CD8-positive, alpha-beta memory T cell (primary cell): ENCODE measurements at places on chromosomes 5 and 9.

- no peak for DNase-seq
Measured at GRCh38 chr9:121738968-121739367, 87.5 kb downstream of the DAB2IP start.

DNA sequence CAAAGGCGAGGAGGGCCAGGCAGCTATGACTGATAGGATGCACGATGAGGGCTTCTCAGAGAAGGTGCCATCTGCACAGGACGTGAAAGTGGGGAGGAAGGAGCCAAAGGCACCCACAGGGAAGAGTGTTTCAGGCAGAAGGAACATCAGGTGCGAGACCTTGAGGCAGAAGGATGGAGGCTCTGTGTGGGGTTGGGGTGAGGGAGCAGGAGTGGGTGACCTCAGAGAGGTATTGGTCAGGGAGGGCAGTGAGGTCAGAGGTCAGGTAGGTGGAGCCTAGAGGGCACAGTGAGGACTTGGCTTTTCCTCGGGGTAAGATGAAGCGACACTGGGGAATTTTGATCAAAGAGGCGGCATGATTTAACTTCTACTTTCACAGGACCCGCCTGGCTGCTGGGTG, 64.7 kb upstream of the XPA start:
- DNase-seq = no peak

- no peak for DNase-seq
Measured at GRCh38 chr5:145393426-145393825, 441.7 kb downstream of the PRELID2 start.

DNA sequence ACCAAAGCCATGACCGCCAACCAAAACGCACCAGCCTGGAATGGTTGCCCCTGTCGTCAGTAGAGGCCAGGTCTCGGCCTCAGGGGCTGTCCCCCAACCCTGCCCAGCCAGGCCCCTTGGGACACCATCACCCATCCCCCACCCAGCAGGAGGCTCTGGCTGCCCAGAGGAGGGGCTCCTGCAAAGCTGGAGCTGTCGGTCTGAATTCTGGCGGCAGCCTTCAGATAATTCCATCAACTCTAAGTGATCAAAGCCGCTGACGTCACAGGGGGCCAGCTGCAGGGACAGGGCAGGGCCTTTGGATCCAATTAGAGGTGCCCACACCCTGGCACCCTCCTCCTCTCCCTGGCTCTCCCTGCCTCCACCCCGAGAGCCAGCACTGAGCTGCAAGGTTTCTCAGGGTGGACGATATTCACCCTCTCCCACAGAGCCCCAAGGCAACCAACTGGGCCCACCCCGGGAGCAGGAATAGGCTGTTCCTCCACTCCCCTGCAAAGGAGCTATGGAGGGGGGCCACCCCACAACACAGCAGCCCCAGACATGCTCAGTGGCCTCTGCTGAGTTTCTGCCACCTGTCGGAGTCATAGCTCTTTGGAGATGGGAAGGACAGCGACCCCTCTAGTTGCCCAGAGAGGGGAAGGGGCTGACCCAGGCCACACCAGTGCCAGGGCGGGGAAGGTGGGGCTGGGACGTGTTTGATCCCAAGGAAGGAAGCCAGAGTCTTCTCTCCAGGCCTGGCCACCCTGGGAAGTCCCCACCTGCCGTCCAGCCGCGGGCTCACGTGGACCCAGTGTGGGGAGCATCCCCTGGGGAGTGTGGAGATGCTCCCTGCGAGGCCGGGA, 78.4 kb downstream of the NTNG2 start:
- no peak for DNase-seq

DNA sequence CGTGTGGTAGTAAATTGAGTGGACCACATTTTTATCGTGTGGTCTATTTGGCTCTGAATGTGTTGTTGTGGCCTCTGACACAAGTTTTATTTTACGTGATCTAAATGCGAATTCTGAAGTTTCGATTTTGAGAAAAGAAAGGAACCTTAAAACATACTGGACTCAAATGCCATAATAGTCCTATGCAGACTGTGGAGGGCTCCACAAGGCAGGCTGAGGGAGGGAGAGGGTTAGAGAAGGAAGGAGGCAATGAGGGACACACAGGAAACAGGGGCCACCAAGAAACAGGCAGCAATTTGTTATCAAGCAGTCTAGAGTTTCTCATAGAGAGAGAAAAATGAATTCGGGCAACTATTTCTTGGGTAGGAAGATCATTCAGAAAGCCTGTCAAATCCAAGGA, 110.4 kb upstream of the SEMA6A start:
- DNase-seq = no peak

- DNase-seq = no peak
Measured at GRCh38 chr5:58114324-58114723, 345.6 kb downstream of the PLK2 start.

- no peak for DNase-seq
Measured at GRCh38 chr9:129570450-129571297, 50.2 kb downstream of the C9orf50 start.

- no peak for DNase-seq
Measured at GRCh38 chr9:126688617-126689016, 74.9 kb downstream of the LMX1B start.

DNA sequence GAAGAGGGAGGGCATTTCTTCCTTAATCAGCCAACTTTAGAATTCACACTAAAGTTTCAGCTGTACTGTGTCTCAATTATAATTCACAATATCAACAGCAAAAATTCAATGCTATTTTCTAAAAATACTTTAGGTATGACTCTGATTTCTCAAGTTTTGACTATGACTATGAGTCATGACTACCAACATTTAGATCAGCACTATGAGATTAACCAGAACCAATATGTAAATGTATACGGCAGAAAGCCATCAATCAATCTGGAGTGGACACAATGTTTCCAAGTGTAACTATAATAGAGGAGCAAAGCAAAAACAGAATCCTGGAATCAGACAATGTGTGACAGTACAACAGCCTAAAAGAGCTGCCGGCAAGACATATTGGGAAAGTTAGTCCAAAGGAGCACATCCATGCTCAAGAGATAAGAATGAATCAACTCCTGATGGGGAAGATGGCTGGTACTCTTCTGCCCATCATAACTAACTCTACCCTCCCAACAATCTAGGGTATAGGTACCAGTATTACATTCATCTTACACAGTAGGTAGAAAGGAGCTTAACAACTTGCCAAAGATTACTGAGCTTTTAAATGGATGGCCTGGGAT, 294.4 kb downstream of the SEMA5A start:
- no peak for DNase-seq

DNA sequence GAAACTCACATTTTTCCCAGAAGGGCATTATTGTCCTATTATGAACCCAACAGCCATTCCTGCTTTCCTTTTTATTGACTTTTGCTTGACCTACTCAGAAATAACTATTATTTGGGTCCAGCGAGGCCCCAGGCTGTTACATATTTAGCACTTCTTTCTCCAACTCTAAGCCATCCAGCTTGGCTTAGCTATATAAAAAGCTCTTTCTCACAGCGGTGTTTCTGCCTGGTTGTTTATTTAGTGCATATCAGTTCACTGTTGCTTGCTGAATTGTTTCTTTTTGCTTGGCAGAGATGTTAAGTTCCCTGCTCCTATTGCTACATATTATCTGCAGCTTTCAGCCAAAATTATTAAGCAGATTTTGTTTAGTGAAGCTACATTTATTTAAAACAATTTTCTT, 1156.8 kb upstream of the SEMA6A start:
- DNase-seq = no peak

GRCh38 chr5:6417657-6418056, 31.0 kb upstream of the UBE2QL1 start:
- no peak for DNase-seq
